ENCODE measurements at places on chromosomes 4 and X.

DNA sequence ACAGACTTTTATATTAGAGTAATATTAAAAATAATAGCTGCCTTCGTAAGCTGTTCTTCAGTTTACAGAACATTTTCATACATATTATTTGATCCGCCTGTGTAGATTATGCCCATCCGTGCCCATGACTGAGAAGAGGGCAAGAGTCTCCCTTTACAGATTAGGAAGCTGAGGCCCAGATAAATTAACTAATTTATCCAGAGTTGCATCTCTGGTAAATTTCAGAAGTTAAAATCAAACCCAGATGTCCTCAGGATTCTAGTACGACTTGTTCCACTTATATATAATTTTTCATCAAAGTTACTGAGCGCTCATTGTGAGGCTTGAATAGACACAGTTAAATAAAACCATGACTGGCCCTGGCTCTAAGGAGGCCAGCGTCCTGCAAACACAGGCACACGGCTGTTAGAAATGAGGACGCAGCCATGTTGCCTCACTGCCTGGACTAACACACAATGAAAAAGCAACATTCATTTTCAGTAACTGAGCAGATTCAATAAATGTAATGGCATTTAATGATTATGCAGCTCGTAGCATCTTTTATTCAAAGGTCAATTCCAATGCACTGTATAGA lies 148.0 kb downstream of the TENM3 start:
- DNase-seq: no peak

DNA sequence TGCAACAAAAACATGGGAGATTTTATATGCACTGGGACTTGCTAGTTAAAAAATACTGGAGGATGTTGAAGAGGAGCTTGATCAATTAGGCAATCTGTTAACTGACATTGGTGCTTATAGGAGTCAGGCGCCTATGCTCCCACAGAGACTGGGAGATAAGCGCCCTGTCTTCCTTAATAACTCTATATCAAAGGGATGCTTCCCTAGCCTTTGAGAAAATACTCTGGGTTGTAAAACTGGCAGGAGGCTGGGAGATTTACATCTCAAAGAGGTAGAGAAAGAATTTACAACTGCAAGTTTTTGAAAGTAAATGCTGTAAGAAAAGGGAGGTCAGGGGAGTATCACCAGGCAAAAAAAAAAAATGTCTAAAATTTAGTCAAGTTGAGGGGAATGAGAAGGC lies 325.4 kb downstream of the PCDH10 start:
- DNase-seq: no peak

- DNase-seq: no peak
Observed at GRCh38 chr4:114561590-114561989, 37.0 kb upstream of the UGT8 start.

DNA sequence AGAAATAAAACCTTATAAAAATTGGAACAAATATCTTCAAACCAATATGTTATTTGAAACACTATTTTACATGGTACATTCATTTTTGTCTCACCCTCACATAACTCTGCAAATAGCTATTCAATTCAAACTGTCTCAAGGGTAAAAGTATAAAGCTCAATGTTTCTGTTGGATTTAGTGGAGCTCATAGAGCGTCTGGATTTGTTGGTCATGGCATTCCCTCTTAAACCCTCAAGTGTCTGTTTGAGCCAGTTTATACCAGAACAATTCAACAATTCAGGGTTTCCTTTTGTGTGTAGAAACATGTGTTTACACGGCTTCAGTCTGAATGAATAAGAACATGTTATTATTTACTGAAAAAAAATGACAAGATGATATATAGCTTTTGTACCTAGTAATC lies 161.6 kb downstream of the PCDH18 start:
- DNase-seq: no peak

- DNase-seq: no peak
Observed at GRCh38 chrX:80799584-80799983, 10.1 kb downstream of the BRWD3 start.

DNA sequence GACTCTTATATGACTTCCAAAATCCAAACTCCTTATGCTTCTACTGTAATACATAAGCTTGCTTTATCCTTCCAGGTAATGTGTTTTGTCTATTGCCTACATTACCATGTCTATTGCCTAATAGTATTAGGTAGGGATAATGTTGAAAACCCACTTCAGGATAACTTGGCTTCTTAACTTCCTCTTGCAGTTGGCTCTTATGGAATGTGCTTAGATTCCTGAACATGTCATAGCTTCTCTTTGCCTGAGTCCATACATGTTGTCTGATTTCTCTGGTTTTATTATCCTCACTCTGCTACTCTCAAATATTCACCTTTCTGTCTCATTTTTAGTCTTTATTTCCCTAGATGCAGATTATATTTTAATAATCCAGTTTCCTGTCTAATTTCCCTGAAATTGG lies 599.9 kb downstream of the IL15 start:
- DNase-seq: no peak

- no peak for DNase-seq
Observed at GRCh38 chr4:180538384-180539057, 1704.7 kb upstream of the TENM3 start.

GRCh38 chr4:113826421-113826820 lies 64.9 kb upstream of the CAMK2D start:
- no peak for DNase-seq

DNA sequence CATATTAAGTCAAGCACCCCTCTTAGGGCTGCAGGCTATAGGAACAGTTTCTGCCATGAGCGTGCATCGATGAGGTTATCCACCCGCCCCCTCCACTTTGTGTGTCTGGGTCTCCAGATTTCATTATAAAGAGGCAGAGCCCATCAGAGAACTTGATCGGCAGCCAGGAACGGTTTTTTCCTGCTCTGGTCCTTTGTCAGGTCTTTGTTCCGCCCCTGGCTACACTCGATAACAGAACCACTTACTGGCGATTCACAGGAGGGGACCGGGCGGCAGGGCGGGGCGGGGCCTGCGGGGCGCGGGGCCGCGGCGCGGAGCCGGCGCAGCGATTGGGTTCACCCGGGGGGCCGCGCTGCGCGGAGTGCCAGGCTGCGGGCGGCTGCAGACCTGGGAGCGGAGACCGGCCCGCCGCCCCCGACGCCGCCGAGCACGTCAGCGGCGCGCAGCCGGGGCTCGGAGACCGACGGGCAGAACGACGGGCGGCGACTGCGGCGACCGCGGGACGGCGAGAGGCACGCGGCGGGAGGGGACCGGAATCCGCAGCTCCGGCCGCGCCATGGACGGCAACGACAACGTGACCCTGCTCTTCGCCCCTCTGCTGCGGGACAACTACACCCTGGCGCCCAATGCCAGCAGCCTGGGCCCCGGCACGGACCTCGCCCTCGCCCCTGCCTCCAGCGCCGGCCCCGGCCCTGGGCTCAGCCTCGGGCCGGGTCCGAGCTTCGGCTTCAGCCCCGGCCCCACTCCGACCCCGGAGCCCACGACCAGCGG lies at the start of gene SLC10A4:
SLC10A4 (plus strand) TSS at position 338 of the 771 bp plus-strand sequence; CDS start at position 557, 219 bp downstream.
- DNase-seq: no peak

- DNase-seq: no peak
Observed at GRCh38 chrX:119529345-119530276, 35.6 kb downstream of the STEEP1 start.

DNA sequence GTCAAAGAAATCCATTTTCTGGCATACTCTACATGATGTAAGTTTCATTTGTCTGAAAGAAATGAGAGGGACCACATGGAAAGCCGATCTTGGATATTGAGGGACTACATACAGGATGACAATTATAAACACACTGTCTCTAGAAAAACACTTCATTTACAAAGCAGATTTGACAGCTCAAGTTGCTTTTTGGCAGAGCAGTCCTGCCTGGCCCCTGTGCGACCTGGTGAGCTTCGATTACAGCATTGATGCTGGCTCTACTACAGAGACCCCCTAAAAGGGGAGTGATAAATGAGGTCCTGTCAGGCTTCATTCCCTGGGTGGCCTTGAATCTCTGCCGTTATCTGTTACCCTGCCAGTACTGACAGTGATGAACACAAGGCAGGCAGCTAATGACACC lies 215.2 kb upstream of the NOCT start:
- DNase-seq: no peak

DNA sequence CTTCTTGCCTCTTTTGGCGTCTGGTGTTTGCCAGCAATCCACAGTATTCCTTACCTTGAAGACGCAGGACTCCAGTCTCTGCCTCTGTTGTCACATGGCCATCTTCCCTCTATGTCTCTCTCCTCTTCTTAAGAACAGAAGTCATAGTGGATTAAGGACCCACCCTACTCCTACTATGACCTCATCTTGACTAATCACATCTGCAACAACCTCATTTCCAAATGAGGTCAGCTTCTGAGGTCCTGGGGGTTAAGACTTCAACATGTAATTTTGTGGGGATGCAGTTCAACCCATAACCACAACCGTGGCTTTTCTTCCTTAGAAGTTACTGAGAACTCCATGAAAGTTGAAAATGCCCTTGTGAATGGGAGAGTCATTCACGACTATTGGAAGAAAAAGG lies 23.3 kb downstream of the TLR8 start:
- DNase-seq: no peak

GRCh38 chrX:37776283-37776986 lies 3.4 kb upstream of the CYBB start:
- DNase-seq: no peak

- DNase-seq: no peak
Observed at GRCh38 chrX:139120760-139121159, 409.2 kb upstream of the FGF13 start.

DNA sequence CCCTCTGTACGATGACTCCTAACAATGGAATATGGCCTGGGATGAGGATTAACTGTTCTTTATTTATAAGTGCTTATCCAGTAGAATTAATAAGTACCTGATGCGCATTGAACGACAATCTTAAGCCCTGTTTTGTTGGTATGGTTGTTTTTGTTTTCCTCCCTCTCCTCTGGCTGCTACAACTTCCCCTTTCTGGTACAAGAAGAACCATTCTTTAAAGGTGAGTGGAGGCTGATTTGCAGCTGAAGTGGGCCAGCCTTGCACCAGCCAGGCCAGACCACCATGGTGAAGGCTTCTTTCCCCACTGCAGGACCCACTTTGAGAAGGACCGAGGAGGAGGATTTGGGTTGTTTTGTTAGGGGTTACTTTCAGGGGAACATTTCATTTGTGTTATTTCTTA lies 113.3 kb downstream of the PARM1 start:
- DNase-seq: no peak

GRCh38 chr4:149754526-149754925 lies 61.1 kb downstream of the IQCM start:
- DNase-seq: no peak

GRCh38 chr4:157220371-157220881 lies at the start of gene GRIA2:
Gene GRIA2, plus strand, starts transcription at chr4:157220728. Its CDS starts 315 bp downstream, at chr4:157221043.
- no peak for DNase-seq

DNA sequence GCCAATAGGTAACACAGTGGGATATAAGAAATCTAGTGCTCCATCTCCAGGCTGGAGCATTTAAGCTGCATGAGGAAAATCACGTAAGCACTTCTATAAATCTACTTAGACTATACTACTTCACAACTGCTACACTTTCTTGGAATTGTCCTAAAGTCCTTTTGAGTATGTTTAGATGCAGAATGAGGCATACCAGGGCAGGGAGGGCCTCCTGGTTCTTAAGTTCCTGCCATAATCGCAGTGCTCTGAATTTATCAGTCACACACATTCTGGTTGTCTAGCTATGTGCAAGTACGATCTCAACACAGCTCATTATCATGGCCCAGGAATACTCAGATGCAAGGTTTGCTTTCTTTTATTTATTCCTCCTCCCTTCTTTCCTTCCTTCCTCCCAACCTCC lies 130.3 kb downstream of the GUCY2F start:
- no peak for DNase-seq

GRCh38 chr4:40305328-40306170 lies 29.6 kb upstream of the CHRNA9 start:
- no peak for DNase-seq

DNA sequence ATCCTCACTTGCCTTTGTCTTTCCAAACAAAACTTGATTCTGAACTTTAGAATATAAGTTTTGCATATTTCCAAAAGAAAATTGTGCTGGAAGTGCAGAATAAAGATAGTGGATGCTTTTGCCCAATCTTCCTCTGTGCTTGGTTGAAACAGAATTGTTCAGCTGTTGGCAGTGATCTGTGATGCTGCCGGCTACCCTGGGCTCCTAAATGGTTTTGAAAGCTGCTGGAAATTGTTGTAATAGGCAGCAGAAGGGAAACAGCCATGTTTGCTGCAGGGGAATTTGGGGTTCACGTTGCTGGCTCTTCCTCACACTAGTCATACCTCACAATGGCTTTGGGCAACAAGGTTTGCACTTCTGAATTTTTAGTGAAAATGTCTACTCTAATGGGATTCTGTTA lies 398.0 kb downstream of the RAPGEF2 start:
- DNase-seq: no peak

GRCh38 chr4:8478801-8479744 lies 38.5 kb downstream of the TRMT44 start:
- no peak for DNase-seq

DNA sequence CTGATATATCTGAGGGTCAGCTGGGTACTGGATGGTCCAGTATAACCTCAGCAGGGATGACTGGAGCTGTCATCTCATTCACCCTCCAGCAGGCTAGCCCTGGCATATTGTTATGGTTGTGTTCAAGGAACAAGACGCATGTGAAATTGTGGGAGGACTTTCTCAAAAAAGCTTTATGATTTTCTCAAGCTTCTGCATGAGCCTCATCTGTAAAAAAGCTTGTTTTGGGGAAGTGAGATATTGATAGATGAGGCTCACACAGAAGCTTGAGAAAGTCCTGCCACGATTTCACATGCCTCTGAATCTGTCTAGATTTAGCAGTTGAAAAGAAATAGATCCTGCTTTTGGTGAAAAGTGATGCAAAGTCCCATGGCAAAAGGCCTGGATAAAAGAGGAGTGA lies 93.4 kb downstream of the SPCS3 start:
- DNase-seq: no peak

GRCh38 chr4:176971576-176972115 lies 178.9 kb upstream of the VEGFC start:
- DNase-seq: no peak
